ENCODE measurements at places on chromosomes 7 and 10.
A peak's percentile ranks its signal among the peaks of the same experiment; 100 is the strongest.

DNA sequence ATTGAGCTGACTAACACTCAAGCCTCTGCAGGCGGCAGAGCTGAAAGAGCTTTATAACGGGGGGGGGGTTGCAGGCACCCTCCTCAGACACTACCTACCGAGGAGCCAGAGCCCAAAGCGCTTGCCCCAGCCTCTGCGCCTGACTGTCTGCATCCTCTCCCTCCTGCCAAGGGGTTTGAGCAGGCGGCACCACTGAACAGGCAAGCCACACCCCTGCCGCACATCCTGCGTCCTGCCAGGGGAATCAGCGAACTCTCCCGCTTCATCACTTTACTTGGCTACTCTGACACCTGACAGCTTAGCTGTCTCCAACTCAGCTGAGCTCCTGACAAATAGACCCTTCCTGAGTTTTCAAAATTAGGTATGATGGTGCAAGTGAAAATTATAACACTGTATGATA lies 432.6 kb upstream of the ANKRD30A start:
- no peak for DNase-seq

- DNase-seq = no peak
Observed at GRCh38 chr7:123569352-123570010, 11.9 kb upstream of the NDUFA5 start.

- no peak for DNase-seq
Observed at GRCh38 chr7:51539840-51540239, 223.2 kb upstream of the COBL start.

GRCh38 chr10:3229815-3230214 lies 57.2 kb upstream of the PITRM1 start:
- no peak for DNase-seq

DNA sequence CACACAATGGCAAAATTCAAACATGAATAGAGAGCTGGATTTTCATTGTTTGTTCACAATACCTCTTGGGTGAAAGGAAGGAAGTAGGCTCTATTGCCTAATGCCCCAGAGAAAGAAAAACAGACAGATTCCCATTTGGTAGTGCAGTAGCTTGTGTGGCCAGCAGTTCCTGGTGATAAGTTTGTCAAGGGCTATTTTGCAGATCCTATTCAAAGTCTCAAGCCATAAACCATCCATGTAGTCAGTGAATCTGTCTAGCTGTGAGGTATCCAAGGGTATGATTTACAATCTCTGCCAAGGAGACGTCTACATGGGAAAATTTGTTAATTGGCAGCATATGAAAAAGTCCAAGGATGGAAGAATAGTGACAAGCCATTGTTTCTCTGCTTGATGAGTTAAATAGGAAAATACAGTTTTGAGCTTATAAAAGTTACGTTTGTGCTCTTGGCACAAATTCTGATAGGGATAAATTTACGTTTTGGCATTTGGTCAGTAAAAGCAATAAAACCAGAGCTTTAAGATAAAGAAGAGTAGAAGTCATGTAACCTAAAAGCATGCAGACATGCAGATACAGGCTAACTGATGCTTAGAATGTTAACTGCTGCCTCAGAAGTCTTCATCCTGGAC lies 269.1 kb downstream of the GATA3 start:
- no peak for DNase-seq

DNA sequence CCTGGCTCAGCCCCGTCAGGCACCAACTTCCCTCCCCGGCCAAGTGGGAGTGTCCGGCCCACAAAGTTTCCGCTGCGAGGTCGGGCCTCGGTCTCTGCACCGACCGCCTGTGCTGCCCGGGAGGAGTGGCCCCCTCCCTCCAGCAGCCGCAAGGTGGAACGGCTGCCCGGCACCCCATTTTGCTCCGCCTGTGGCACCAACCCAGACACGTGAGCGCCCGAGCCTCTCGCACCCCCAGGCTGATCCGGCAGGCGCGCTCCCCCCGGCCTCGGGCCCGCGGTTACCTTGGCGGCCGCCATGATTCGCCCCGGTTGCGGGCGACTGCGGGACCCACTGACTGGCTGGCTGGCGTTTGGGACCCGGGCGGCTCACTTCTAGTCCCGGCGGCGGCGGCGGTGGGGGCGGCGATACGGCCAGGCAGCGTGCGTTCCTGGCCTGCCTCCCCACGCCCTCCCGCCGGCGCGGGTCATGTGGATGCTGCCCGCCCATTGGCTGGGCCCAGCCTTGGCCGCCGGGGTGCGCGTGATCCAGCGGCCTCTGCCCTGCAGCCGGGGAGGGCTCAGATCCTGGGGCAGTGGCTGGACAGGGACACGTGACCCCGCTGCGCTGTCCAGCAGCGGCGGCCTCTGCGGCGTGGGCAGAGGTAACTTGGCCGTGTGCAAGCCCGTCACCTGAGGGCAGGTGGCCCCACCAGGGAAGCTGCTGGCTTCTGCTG lies at the start of gene SLC25A13:
SLC25A13 (minus strand) TSS at position 441 of the 715 bp plus-strand sequence; CDS start at position 299, 142 bp downstream.
- DNase-seq = peak; percentile 29

DNA sequence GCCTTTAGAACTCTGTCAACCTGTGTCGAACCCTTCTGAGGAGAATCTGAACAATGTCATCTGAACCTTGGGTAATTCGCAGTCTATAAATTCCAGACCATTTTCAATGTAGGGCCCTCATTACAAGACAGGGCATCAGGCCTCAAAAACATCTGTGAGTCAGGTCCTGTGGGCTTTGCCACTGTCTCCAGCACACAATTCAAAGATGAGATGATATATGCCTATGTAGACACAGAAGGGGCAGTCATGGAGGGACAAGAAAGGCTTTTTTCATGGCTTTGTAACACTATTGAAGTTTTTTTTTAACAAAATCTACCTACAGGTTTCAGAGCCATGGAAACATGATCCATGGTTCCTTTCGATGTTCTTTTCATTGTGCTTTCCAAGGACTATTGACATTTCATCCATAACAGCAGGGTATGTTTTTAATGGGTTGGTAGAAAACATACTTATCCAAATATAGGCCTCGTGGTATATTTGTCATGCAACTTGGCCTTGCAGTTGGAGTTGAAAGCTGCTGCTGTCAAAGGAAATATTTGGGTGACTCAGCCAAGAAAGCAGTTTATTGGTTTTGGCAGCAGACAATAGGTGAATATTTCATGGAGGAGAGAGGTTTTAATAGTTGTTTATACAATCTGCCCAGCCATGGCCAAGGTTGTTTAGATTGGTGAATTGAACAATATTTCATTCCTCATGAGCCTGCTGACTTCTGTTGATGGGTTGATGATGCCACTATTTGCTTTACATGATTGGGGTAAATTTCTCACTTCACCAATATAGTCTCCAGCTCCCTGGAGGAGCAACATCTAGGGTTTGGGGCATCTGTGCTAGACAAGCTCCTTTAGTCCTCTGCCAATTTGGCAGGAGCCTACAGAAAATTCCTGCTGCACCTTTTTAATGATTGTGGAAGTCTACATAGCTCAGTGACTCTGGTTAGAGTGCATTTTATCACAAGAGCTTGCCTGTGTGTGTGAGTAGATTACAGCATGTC lies 158.4 kb upstream of the TMEM72 start:
- DNase-seq = no peak

DNA sequence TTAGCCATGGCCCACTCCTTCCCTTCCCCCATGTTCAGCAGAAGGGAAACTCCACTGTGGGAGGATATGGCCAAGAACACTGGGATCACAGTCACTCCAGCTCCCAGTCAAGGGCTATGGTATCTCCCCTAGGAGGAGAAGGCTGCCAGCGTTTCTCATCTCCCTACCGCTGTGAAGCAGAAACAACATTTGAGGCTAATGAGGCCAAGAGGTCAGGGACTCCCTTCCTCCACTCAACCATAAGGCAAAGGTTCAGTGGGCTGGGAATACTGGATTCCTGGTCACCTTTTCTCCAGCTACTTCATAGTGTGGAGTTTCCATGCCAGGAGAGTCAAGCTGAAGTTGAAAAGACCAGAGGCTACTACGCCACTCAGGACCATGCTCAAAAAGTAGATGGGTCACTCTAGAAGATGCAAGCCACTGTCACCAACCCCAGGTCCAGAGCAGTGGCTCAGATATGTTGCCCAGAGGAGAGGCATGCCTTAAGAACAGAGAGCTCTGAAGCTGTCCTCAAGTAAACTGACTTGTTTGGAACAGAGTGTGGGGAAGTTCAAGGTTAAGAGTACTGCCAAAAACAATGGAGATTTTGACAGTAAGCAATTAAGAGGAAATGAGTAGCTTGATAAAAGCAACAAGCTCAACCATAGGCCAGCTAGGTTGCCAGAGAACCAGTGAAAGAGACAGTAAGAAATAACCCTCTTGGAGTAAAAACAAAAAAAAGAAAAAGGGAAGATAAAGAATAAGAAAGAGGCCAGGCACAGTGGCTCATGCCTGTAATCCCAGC lies 3.8 kb upstream of the TMEM140 start:
- DNase-seq = no peak

DNA sequence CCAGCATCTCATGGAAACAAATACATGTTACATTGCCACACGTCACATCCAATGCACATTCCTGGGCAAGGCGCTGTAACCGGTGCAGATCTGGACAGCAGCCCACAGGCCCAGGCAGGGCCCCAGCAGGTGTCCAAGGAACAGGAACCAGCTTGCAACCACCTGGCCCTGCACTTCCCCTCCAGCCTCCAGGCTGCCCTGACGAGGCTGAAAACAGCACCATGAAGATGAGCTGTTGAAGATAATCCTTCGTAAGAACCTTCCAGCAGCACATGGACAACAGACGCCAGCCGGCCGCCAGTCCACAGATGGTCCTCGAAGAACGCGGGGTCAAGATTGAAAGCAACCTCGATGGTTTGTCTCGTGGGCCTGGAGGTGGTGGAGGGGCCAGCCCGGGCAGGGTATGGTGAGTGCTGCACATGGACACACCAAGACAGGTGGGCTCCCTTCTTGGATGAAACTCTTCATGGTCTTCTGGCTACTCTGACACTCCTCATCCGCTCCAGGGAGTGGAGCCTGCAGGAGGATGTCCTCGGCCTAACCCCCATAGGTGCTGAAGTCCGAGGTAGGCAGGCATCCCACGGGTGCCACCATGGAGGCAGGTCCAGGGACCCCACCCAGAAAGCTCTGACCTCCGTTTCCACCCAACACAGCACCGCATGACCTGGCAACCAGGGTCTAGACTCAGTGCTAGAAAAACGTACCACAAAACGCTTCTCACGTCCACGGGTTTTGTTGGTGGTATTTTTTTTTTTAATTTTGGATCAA lies 22.9 kb downstream of the PDGFA start:
- no peak for DNase-seq

GRCh38 chr10:16742165-16742960 lies 74.9 kb downstream of the RSU1 start:
- no peak for DNase-seq

DNA sequence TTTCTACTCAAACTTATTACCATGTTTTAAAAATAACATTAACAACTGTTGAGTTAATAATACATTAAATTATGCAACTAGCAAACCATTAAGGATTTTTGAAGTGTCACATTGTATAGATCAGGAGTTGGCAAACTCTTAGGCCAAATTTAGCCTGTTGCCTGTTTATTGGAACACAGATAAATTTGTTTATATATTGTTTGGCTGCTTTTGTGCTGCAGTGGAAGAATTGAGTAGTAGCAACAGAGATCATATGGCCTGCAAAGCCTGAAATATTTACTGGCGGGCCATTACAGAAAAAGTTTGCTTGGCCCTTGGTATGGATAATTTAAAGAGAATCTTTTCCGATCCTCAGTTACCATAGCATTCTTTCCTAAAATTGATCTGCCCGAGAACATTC lies 50.7 kb upstream of the TMEM236 start:
- no peak for DNase-seq

GRCh38 chr10:93566435-93567276 lies at the start of gene FFAR4:
Gene FFAR4, plus strand, starts transcription at chr10:93566665. Its CDS starts 56 bp downstream, at chr10:93566721.
- DNase-seq = no peak

DNA sequence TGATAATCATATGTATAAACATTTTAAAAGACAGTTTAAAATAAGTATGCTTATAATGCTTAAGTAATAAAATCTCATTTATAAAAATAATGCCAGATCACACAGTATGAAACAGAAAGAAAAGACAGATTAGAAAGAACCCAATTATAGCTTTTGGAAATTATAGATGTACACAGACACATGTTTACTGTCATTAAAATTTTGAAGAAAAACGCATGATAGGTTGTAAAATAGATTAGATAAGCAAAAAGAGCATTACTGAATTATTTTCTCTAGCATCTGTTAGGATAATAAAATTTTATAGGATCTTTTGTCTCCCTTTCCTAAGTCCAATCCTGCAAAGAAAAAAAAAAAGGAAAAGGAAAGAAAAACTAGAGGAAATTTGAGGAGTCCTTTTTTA lies 1107.3 kb upstream of the LRRN3 start:
- no peak for DNase-seq

DNA sequence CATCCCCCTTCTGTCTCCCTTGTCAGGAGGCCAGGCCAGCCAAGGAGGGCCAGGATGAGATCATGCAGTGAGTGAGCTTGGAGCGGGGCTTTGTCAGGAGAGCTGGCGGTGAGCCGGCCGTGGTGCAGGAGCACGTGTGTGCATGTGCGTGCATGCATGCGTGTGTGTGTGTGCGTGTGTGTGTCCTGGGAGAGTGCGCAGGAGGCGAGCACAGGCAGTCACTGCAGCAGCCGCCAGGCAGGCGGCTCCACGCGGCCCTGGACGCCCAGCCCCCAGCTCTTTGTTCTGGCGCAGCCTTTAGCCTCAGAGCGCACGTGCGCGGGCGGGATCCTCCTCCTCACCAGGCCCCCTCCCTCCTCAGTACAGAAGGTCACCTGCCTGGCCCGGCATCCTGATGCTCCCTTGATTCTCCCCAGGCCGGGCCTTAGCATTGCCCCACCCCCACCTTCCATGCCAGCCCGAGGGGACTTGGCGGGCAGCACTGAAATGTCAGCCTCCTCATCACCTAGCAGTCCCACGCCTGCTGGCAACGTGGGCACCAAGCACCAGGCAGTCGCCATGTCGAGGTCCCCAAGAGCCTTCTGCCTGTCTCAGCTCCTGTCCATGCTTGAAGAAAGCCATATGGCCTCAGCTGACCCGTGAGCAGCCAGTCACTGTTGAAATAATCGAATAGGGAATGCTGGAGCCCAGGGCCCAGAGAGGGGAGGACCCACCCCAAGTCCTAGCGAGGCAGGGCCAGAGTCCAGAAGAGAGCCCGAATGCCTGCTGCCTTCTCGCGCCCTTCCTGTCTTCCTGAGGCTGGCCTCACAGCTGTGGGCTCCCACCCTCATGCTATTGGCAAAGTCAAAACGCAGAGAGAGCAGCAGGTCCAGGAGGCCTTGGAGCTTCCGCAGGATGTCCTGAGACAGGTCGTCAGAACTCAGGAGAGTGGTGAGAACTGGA lies 125.9 kb upstream of the PPIF start:
- no peak for DNase-seq

DNA sequence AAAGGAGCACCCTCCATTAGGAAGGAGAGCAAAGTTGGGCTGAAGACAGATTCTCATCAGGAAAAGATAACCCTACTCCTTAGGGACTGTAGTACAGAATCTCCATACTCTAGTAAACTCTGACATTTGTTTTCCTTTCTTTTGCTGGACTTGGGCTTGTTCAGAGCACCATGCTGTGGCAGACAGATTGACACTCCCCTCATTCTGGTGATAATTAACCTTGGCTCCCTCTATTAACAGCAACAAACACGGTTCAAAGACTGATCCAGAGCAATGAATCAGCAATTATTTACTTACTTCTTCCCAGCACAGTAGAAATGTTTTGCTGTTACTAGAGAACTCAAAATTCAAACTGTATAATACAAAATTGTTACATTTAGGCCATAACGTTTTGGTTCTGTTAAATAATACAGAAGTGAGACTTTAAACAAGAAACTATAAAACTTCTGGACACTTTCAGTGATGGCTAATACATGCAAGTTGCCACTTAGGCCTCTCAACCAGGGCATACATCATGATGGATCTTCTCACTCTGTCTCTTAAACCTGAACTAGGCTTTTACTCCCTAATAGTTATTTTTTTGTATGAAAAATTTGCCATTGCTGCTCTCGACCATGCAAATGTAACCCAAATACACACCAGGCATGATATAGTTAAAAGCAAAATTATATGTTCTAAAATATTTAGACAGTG lies 639.0 kb downstream of the IPMK start:
- no peak for DNase-seq

GRCh38 chr10:61066661-61067344 lies 122.8 kb upstream of the RHOBTB1 start:
- no peak for DNase-seq
